ENCODE measurements at places on chromosomes 4 and X.

GRCh38 chr4:168769416-168769815, 240.6 kb downstream of the CBR4 start:
- no peak for DNase-seq

DNA sequence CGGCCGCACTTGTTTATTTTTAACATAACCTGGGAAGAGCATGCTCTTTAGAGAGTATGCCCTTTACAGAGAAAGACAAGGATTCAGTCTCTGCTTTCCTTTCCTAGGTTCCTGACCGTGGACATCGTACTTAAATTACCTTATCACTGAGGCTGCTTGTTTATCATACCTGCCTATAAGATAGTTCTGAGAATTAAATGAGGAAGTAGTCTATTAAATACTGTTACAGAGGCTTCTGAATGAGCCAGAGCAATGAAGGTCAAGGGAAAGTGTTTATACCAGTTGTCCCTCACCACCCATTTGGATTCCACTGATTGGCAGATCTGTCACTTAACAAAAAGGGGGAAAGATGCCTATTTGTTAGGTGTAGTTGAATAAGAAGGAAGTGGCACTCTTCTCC, 10.0 kb downstream of the TXLNG start:
- no peak for DNase-seq

- DNase-seq, result no peak
Measured at GRCh38 chrX:113033966-113034680, 193.5 kb upstream of the AMOT start.

DNA sequence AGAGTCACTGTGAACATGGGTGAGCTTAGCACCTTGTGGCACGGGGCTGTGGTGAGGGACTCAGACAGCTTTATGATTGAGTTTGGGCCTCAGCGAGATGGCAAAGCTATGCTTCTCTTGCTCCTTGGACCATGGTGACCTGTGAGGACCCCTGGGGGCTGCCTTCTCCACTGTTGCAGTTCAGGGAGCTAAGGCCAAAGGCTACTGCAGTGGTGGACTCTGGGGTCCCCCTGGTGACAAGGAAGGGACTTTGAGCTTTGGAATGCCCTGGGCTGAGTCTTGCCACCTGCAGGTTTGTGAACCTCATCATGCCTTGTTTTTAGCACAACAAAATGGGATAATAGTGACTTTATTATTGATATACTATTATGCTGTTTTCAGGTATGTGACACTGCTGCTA, 36.5 kb downstream of the TBL1X start:
- no peak for DNase-seq

GRCh38 chrX:148681605-148682004, 181.2 kb downstream of the AFF2 start:
- DNase-seq, result no peak

Measured in right hindlimb (tissue), 1 donor.